ENCODE measurements at places on chromosomes 4 and X.

- DNase-seq: no peak
Observed at GRCh38 chr4:167987285-167987684, 105.1 kb upstream of the ANXA10 start.

GRCh38 chr4:30122711-30123110 lies 597.5 kb upstream of the PCDH7 start:
- no peak for DNase-seq

- DNase-seq: no peak
Observed at GRCh38 chr4:102692474-102692873, 68.3 kb downstream of the MANBA start.

- no peak for DNase-seq
Observed at GRCh38 chr4:13970349-13970748, 342.8 kb upstream of the BOD1L1 start.

- DNase-seq: no peak
Observed at GRCh38 chr4:1565598-1566295, 118.4 kb downstream of the FAM53A start.

DNA sequence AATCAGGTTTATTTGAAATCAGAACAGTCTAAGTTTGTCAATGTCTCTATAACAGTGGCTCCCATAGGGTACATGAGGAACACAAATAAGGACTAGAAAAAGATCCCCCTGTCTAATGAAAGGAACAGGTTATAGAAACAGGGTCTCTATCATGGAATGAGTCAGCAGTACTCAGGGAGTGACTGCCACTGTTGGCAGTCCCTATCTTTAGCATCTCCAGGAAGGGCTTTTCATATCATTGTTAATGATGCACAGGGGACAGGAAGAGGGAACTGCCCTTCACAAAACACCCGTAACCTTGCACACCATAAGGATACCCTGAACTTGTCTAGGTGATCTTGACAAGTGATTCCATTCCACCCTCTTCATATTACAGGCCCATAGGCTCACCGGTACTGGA lies 38.5 kb upstream of the SMIM10L2A start:
- no peak for DNase-seq

DNA sequence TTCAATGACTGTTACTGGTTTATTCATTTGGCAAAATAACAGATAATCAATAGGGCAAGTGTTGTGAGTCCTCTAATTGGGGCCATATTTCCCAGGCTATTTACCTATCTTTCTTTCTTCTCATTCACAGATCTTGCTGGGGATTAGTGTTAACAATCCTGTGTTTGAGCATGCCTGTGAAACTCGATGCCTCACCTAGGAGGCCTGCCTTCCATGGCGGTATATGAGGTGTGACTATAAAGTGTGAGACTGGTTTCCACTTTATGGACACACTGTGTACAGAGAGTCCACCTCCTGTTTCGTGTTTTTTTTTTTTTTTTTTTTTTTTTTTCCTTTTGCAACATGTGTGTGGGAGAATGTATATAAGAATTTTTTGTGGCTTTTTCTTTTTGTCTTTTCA lies 199.3 kb downstream of the BMPR1B start:
- no peak for DNase-seq

DNA sequence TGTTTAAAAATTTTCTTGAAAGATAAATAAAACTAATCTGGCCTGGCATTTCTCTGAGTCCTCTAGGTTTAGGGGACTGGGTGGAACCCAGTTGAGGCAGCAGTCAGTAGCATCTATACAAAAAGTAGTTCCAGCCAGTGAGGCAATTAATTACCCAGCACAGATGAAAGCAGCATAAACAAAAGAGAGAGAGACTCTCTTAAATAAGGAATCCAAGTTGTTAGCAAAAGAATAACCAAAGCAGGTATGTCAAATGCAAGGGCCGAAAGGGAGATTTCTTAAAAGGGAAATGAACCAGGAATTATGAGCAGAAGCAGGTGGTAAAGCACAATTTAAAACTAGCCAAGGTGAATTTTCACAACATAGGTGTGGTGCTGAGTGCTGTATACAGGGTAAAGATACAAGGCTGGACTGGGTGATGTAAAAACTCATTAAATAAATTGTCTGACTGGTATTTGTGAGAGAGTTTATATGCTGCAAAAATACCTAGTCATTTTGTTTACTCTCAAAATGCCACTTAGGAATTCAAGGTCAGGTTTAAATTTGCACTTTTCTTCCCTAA lies 94.6 kb upstream of the GALNT7 start:
- no peak for DNase-seq

DNA sequence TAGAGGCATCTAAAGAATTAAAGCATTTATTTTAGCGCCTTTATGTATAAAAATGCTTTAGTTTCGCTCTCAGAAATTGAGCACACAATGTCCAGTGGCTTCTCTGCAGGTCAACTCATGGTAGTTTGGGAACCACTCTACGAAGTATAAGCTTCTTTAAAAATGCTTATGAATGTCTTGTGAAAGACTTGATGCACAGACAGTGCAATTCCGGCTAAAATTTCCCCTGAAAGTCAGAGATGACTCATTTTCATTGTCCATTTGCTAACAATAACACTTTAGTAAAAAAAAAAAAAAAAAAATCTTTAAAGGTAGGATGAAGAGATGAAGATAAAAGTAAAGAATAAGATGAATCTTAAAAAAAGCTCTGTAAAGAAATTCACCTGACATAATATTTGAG lies 117.2 kb downstream of the PDHA2 start:
- DNase-seq: no peak

- no peak for DNase-seq
Observed at GRCh38 chr4:67106861-67107460, 438.3 kb downstream of the CENPC start.

GRCh38 chr4:111689214-111689613 lies 456.0 kb upstream of the FAM241A start:
- DNase-seq: no peak

DNA sequence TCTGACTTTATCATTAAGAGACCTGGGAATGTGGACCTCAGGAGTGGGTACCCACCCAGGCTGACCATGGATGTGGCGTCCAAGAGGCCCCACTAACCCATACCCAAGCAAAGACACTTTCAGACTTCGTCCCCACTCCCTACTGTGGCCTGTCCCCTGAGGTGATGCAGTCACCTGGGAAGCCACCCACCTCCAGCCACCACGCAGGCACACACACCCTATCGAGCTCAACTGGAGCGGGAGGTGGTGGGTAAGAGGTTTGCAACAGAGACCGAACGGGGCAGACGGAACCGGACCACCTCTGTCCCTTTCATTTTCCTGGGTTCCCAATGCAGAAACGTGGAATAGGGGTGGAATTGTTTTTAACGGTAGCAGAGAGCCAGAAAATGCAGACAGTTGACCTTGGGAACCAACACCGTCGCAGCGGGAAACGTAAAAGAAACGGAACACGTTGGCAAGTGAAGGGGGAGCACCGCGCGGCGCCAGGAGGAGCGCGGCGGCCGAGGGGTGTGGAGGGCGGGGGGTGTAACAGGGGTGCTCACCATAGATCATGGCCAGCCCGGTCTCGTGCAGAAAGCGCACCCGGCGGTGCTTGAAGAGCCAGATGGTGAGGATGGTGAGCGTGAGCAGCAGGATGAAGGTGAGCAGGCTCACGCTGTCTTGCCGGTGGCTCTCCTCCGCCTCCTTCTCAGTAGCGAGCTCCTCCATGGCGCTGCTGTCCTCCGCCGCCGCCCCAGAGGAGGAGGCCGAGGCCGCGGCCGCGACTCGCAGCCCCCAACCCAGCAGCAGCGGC lies 559 bp downstream of the SLC9A7 start:
- no peak for DNase-seq

GRCh38 chr4:74969507-74970474 lies 36.9 kb downstream of the PARM1 start:
- no peak for DNase-seq

- DNase-seq: no peak
Observed at GRCh38 chrX:53263597-53264094, 17.7 kb downstream of the IQSEC2 start.

GRCh38 chrX:96424007-96424406 lies 260.6 kb upstream of the DIAPH2 start:
- no peak for DNase-seq

DNA sequence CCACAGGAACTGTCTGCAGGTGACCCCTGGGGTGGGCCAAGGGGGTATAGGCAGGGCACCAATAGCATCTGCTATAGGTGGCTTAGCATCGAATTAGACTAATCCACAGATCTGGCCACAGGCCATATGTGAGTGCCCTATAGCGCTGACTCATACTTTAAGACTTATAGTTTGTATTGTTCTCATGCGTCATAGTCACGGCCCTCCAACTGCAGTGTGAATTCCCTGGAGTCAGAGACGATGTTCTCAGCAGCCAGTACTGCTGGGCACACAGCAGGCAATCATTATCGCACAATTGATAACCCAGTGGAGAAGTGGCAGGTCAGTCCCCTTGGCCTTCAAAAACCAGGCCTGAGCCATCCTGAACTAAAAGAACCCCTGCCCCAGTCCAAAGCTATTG lies 58.1 kb downstream of the ADGRG2 start:
- DNase-seq: no peak

GRCh38 chr4:84722720-84723119 lies 139.8 kb downstream of the CDS1 start:
- DNase-seq: no peak

DNA sequence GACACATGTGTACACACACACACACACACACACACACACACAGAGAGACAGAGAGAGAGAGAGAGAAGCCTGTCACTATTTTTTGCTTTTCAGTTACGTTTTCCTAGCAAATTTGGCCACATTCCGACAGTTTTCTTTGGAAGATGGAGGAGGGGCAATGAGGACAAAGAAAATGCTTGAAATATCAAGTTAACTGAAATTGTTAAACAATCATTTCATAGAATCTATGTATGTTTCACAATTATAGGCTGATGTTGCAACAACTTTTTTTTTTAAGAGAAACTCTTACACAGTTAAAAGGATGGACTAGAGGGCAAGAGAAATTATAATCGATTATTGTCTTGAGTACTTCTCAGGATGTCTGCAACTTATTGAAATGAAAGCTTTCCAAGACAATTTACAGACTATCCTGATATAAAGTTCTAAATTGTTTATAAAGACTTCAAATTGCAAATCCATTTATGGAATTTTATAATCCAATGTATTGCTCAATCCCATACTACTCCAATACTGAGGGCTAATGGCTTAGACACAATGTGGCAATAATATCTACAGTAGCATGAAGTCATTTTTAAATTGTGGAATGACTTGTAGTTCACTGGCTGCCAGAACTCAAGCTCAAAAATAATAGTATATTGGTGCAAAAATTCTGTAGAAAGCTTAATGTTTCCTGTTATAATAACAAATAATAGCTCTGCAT lies 647.0 kb upstream of the PCDH7 start:
- no peak for DNase-seq

DNA sequence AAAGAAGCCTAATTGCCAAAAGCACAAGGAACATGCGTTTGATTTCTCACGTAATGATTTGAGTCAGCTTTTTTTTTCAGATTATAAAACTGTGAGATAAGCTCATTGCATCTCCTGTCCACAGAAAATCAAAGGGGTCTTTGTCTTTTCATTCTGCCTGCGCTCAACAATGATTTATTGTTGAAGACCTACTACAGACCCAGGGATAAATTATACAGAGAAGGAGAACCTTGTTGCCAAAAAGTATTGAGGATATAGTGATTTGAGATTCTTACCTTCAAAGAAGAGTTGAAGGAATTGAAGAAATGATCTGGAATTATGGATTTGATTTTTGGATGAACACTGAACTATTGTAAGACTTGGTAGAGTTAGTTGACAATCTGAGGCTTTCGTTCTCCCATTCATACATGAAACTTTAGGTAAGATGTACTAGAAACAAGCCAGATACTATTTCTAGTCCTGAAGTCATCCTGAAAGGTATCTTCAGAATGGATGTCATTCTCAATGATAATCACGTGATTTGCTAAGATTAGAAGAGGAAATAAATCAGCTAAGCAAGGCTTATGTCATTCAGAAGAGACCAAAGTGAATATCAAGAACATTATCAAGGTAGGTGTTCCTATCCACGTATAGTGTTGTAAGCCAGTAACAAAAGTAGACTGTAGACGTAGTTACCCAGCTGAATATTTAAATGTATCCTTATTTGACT lies 71.1 kb upstream of the SCOC start:
- no peak for DNase-seq

- no peak for DNase-seq
Observed at GRCh38 chr4:122364700-122365404, 14.0 kb upstream of the ADAD1 start.

GRCh38 chr4:105166066-105166465 lies 19.4 kb downstream of the TET2 start:
- no peak for DNase-seq

All from stimulated activated CD4-positive, alpha-beta T cell treated with anti-CD3 and anti-CD28 coated beads, TNF-alpha, amount 100 ng/mL, for 4 hours (primary cell).